ENCODE measurements at places on chromosomes 2 and 18.

DNA sequence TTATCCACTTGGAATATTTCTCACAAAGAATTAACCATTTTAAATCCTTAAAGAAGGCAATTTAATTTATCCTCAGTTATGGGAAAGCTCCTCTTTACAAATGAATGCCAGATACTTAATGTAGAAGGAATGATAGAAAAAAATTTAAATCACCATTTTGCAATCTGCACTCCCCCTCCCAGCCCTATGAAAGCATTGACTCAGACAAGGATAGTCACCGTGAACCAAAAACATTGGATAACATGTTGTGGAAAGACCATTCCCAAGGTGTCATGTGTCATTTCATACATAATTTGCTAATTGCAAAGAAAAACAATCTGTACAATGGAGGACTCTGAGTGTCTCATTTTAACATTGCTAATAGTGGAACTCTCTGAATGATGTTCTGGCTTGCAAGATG is 421.0 kb downstream of the TXNL1 start:
- DNase-seq: no peak

GRCh38 chr2:149463328-149464002 is 124.1 kb downstream of the MMADHC start:
- DNase-seq: no peak

DNA sequence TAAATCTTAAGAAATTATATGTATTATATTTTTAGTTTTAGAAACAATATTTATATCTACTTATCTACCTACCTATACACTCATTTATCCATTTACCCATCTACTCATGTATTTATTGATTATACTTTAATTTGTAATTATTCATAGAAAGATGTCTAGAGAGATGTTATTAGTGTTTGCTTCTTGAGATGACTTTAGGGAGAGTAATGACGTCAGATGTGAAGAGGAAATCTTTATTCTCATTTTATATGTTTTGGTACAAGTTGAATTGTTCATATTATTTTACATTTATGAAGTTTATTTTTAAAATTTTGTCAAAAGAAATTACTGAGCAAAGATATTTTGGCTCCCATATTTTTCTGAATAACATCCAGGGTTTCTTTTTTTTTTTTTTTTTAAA is 271.3 kb upstream of the SLC8A1 start:
- no peak for DNase-seq

DNA sequence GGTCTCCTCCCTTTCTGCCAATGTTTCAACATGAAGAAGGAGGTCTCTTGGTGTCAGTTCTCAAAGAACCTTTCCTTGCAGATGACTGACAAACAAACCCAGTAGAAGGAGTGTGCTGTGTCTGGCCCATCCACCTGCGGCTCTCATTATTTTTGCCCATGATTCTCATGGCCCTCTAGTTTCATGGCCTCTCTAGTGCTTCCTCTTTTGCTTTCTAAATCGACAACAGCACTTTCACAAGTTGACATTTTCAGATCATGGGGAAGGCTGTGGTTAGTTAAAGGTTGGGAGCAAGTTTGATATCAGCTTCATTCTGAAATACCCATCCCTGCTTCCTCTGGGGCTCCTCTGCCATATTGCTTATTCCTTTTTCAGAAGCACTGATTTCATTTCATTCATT is 805.2 kb downstream of the SLC4A3 start:
- no peak for DNase-seq

GRCh38 chr2:220575963-220576362 is 948.5 kb downstream of the SLC4A3 start:
- no peak for DNase-seq

DNA sequence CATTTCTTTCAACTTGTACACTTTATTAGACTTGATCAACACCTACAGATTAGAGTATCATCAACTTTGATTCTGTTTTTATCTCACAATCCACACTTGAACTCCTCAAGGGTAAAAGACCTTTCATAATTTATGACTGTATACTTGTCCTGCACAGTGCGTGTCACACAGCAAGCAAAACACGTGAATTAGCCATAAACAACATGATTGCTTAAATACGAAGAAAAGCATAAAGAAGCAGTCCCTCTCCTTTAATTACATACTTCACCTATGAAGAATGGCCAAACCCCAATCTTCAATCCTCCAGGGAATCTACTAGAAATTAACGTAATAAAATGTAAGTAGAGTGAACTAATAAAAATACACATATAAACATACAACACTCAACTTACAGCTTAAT is 13.6 kb downstream of the TMX3 start:
- DNase-seq: no peak

DNA sequence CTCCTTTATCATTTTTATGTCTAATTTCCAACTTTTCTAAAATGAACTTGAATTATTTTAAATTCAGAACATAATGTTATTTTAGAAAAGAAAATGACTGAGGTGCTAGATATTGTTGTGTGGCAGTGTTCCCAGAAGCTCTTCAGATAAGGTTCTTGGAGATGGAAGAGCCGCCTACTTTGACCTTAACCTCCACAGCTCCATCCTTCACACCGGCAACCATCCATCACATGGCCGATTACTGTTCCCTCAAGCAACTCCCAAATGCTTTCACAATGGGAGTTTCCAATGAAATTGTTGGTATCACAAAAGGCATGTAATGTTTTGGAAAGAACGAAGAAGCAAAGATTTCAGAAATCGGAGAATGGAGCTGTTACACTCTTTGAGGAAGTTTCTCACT is 193.9 kb upstream of the SALL3 start:
- DNase-seq: no peak

GRCh38 chr2:6446938-6447608 is 418.6 kb downstream of the CMPK2 start:
- DNase-seq: no peak

DNA sequence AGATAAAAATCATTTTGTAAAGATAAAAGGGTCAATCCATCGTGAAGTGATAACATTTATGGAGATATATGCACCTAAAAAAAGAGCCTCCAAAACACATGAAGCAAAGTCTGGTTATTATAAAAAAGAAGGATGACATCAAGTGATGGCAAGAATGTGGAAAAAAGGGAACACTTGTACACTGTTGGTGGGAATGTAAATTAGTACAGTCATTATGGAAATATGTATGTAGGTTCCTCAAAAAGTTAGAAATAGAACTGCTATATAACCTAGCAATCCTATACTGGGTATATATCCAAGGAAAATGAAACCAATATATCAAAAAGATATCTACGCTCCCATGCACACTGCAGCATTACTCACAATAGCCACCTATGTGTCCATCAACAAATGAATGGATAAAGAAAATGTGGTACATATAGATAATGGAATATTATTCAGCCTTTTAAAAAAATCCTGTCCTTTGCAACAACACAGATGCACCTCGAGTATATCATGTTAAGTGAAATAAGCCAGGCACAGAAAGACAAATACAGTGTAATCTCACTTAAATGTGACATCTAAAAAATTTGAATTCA is 28.9 kb downstream of the ABCB11 start:
- no peak for DNase-seq

- no peak for DNase-seq
These were observed 110.5 kb downstream of the ZFP36L2 start for GRCh38 chr2:43115881-43116280.
